ENCODE measurements at places on chromosomes 1 and 21. TPM values are rescaled to one million over a fixed set of nuclear protein-coding genes. Genes with fewer than 3 reads are reported as not detected.
A peak's percentile ranks its signal among the peaks of the same experiment; 100 is the strongest.

Gene SPRR3
- not detected for polyA plus RNA-seq

DNA sequence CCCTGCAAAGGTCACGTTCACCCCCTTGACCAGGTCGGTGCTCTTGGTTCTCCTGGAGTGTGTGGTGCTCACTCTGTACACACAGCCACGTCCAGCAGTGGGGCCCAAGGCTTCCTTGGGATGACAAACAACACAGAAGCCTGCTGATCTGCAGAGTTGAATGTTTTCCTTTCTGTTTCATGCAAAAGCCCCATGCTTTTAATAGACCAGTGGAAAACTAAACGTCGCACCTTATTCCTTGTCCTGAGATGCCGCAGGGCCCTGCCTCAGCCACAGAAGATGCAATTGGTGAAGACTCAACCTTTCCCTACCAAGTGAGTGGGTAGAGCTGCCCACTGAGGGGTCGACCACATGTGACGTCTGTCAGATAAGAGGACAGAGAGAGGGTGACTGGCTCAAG lies 5.8 kb upstream of the PDPN start:
- peaks cover 5% of the 10 kb centered on the region for H3K27me3 ChIP-seq
- no peak overlapping the region for H3K27ac ChIP-seq
- DNase-seq: no peak
- H3K4me3 ChIP-seq: no peak overlapping the region
- no peaks in the 10 kb centered on the region for H3K36me3 ChIP-seq

- peak overlapping the region; percentile 94 for H3K4me3 ChIP-seq
- H3K27me3 ChIP-seq: 0 out of 2 replicates have a peak, but pooled peaks cover 5% of the 10 kb centered on the region
- H3K36me3 ChIP-seq: no peaks in the 10 kb centered on the region
- no peak overlapping the region for H3K27ac ChIP-seq
These were observed 1.2 kb upstream of the KIRREL1 start for GRCh38 chr1:157992031-157992832.

DNA sequence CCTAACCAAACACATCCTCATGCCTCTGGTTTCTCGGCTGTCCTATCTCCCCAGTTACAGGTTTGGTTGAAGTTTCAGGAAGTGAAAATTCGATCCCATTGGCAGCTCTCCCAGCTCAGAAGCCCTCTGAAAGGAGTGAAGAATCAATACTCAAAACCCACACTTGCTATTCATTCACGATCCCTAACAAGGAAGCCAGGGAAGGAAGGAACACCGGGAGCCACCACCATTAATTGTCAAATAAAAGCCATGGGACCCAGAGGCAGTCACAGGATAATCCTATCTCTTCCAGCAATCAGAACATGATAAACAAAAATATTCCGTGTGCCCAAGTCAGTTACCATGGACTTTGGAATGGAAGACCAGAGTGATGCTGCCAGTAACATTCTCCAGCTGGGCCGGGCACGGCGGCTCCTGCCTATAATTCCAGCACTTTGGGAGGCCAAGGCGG lies 7.0 kb downstream of the TMPRSS2 start:
- H3K4me3 ChIP-seq: no peak overlapping the region
- H3K27ac ChIP-seq: no peak overlapping the region
- H3K27me3 ChIP-seq: peaks cover 15% of the 10 kb centered on the region
- H3K4me1 ChIP-seq: peaks cover 1% of the 10 kb centered on the region
- no peaks in the 10 kb centered on the region for H3K36me3 ChIP-seq
- DNase-seq: no peak

Gene RNU1-4
- polyA plus RNA-seq: not detected

DNA sequence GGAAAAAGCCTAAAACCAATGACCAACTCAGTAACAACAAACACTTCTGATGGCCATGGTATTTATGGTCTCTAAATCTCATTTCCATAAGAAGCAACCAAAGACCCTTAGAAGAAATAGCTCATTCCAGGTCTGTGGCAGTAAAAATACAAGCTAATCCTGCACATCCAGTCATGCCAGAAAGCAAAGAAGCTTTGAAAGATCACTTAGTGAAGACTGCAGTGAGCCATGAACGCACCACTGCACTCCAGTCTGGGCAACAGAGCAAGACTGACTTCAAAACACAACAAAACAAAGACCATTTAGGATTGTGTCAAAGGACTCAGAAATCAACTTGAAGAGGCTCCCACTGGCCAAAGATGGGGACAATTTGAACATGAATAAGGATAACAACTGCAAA lies 18.4 kb upstream of the ELK4 start:
- H3K27ac ChIP-seq: no peak overlapping the region
- no peak overlapping the region for H3K4me3 ChIP-seq
- H3K4me1 ChIP-seq: 0 out of 2 replicates have a peak, but pooled peaks cover 4% of the 10 kb centered on the region

- H3K4me1 ChIP-seq: no peaks in the 10 kb centered on the region
- H3K27me3 ChIP-seq: no peaks in the 10 kb centered on the region
- no peaks in the 10 kb centered on the region for H3K36me3 ChIP-seq
- peak overlapping the region; percentile 46 for H3K4me3 ChIP-seq
- DNase-seq: peak; percentile 64
These were observed 13.5 kb upstream of the HJV start for GRCh38 chr1:146035048-146035423.

Gene RHEX
- not detected for polyA plus RNA-seq

DNA sequence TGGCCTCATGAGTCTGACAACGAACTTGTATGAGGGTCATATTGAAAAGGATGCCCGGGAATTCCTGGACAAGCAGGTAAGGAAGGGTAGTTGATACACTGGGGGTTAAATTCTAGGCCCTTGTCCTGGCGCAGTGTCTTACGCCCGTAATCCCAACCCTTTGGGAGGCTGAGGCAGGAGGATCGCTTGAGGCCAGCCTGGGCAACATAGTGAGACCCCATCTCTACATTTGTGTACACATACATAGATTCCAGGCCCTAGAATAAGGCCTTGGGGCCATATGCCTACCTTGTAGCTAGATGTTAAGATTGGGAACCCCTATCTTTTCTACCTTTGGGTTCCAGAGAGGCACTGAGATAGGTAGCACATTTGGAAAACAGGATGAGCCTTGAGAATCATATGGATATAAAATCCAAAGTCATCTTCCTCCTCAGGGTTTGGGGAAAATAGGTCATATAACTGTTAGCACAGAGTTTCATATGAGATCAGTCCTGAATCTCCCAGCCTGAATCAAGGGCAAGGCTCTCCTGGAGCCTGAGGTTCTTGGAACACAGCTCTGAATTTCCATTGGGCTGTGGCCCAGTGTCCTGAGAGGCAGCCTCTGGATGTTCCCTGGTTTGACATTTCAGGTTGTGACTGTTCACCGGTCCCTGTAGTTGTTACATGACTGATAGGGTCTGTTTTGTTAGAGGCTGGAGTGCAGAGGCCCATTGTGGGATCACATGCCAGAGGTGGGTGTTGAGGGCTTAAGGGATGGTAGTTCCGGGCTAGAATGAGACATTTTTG lies 104.4 kb downstream of the PIK3R3 start:
- no peaks in the 10 kb centered on the region for H3K27me3 ChIP-seq
- no peak overlapping the region for H3K27ac ChIP-seq
- no peak for DNase-seq
- no peak overlapping the region for H3K4me3 ChIP-seq
- peaks cover 7% of the 10 kb centered on the region for H3K36me3 ChIP-seq

DNA sequence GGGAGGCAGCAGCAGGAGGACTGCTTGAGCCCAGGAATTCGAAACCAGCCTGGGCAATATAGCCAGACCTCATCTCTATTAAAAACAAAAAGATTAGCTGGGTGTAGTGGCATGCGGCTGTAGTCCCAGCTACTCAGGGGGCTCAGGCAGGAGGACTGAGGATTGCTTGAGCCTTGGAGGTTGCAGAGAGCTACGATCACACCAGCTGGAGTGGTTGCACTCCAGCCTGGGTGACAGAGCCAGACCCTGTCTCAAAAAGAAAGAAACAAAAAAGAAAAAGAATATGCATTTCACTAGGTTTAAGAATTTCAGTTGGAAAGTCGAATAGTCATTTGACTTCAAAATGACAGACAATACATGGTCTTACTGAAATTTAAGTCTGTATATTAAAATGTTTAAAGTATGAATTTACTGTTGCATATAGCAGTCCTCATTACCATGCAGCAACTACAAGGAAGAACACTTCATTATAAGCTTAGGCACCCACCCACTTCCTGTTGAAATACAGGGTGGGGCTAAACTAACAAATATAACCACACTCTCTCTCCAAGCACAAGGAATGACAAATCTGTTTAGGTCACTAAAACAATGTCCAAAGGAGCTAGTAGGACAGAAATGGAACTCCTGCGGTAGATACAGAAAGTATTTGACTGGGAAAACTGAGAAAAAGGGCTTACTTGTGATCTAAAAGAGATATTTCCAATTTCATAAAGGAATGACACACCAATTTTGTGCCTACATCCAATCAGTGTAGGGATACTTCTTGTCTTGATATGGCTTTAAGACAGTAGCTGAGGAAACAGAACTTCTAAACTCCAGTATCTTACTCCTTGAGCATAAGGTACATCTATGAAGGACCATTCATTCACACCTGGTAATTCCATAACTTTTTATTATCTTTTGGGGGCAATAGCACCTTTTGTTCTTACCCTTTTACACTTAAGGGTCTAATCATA lies 44.1 kb downstream of the GPR3 start:
- peaks cover 36% of the 10 kb centered on the region for H3K4me1 ChIP-seq
- H3K27ac ChIP-seq: peak overlapping the region; percentile 3
- no peaks in the 10 kb centered on the region for H3K36me3 ChIP-seq
- no peaks in the 10 kb centered on the region for H3K27me3 ChIP-seq

- no peaks in the 10 kb centered on the region for H3K27me3 ChIP-seq
- no peak overlapping the region for H3K4me3 ChIP-seq
- H3K36me3 ChIP-seq: no peaks in the 10 kb centered on the region
- H3K4me1 ChIP-seq: no peaks in the 10 kb centered on the region
- no peak overlapping the region for H3K27ac ChIP-seq
These were observed 12.3 kb downstream of the LAPTM5 start for GRCh38 chr1:30745156-30745833.

DNA sequence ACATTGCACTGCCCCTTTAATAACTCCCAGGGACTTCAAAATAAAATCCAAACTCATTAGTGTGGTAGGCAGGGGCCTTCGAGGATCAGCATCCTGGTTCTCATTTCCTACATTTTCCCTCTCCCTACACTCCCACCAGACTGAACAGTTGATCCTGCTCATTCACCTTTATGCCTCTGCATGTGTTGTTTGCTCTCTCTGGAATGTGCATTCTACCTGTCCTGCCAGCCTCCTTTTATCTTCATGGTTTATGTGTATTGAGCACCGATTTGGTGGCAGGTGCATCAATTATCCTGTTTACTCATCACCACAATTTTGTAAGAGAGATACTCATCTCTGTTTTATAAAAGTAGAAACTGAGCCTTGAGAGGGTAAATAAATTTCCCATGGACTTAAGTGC lies 125.0 kb downstream of the ADSS2 start:
- H3K4me1 ChIP-seq: peaks cover 5% of the 10 kb centered on the region
- no peak for DNase-seq
- H3K27me3 ChIP-seq: no peaks in the 10 kb centered on the region
- H3K27ac ChIP-seq: no peak overlapping the region
- H3K4me3 ChIP-seq: no peak overlapping the region

- no peaks in the 10 kb centered on the region for H3K27me3 ChIP-seq
- H3K27ac ChIP-seq: no peak overlapping the region
- no peaks in the 10 kb centered on the region for H3K4me1 ChIP-seq
- DNase-seq: no peak
- no peaks in the 10 kb centered on the region for H3K36me3 ChIP-seq
- H3K4me3 ChIP-seq: no peak overlapping the region
These were observed 170.3 kb downstream of the RGS7 start for GRCh38 chr1:241186716-241187115.

All from GM23338 (cell line).